Karpas-422 (cell line): ENCODE measurements at places on chromosomes 12 and 14.
A peak's percentile ranks its signal among the peaks of the same experiment; 100 is the strongest.

DNA sequence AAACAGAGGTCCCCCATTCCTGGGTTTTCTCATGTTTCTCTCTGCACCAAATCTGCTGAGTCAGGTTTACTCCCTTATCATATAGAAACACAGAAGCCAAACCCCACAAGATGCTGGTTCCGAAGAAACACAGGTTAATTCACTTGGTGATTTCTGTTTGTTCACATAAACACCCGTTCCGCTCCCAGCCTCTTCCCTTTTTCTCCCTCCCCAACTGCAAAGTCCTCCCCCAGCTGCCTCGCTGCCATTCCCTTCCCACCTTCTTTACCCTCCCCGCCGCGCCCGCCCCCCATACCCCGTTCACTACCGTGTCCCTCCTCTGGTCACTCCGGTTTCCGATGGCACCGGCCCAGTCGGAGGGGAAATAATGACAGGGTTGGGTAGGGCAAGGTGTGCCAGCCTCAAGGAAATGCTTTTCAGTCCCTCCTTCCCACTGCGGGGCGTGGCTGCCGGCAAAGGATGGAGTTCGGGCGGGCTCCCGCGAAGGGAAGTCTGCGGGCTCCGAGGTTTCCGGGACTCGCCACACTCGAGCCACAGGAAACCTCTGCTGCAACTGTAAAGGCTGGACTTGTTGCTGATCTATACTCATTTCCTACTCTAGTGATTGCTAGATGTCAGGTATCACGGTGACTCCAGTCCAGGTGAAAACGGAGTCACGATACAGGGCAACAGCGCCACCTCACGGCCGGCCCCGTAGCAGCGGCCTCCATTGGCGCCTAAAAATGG, at the start of gene STYK1:
Gene STYK1, minus strand, starts transcription at position 394 of the 726 bp plus-strand sequence. CDS start 39,434 bp downstream, outside the sequence.
- H3K27ac ChIP-seq: no peak within 1 kb of the TSS
- H3K4me1 ChIP-seq: no peaks in the 10 kb centered on the region
- H3K4me3 ChIP-seq: no peak within 1 kb of the TSS
- no peaks in the 10 kb centered on the region for H3K36me3 ChIP-seq
- peak; percentile 69 for DNase-seq

GRCh38 chr12:95037906-95038305, 34.4 kb upstream of the NDUFA12 start:
- H3K4me1 ChIP-seq: peaks cover 2% of the 10 kb centered on the region
- H3K27ac ChIP-seq: no peak overlapping the region
- H3K27me3 ChIP-seq: no peaks in the 10 kb centered on the region
- H3K4me3 ChIP-seq: no peak overlapping the region

GRCh38 chr12:128820723-128821432, 2.9 kb downstream of the SLC15A4 start:
- H3K27ac ChIP-seq: peak overlapping the region; percentile 72
- no peaks in the 10 kb centered on the region for H3K27me3 ChIP-seq
- H3K4me1 ChIP-seq: peaks cover 78% of the 10 kb centered on the region
- no peaks in the 10 kb centered on the region for H3K36me3 ChIP-seq
- DNase-seq: peak; percentile 88
- peak overlapping the region; percentile 42; the same call in 1 of the 2 replicates for H3K4me3 ChIP-seq

- no peak overlapping the region for H3K27ac ChIP-seq
- DNase-seq: no peak
- no peaks in the 10 kb centered on the region for H3K27me3 ChIP-seq
- no peaks in the 10 kb centered on the region for H3K4me1 ChIP-seq
- H3K4me3 ChIP-seq: no peak overlapping the region
- H3K36me3 ChIP-seq: no peaks in the 10 kb centered on the region
Measured at GRCh38 chr12:52769946-52770345, 7.2 kb downstream of the KRT76 start.

DNA sequence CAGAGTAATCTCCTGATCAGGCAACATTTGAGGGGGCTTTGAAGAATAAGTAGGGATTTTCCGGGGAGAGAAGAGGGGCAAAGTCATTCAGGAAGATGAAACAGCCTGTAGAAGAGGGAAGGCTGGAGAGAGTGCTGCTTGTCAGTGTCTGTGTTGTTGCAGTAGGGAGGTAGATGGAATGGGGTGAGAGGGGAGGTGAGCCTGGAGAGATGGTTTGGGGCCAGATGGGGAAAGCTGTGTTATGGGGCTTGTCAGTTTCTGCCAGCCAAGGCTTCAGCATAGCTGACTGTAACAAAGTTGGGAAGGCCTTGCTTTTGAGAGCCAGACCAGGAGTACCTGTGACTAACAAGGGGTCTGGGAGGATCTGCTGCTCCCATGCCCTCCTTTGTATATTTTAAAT, 18.0 kb downstream of the BICD1 start:
- peaks cover 35% of the 10 kb centered on the region for H3K4me1 ChIP-seq
- H3K27ac ChIP-seq: peak overlapping the region; percentile 38; the same call in 1 of the 2 replicates
- no peak for DNase-seq
- no peaks in the 10 kb centered on the region for H3K27me3 ChIP-seq
- no peak overlapping the region for H3K4me3 ChIP-seq
- 0 out of 2 replicates have a peak, but pooled peaks cover 6% of the 10 kb centered on the region for H3K36me3 ChIP-seq

- peaks cover 3% of the 10 kb centered on the region; the same call in 1 of the 2 replicates for H3K27me3 ChIP-seq
- DNase-seq: no peak
- H3K4me3 ChIP-seq: no peak overlapping the region
- no peaks in the 10 kb centered on the region for H3K36me3 ChIP-seq
- H3K27ac ChIP-seq: no peak overlapping the region
Measured at GRCh38 chr14:53545217-53545616, 392.1 kb upstream of the DDHD1 start.

- H3K4me3 ChIP-seq: no peak overlapping the region
- H3K4me1 ChIP-seq: no peaks in the 10 kb centered on the region
- no peaks in the 10 kb centered on the region for H3K27me3 ChIP-seq
- no peaks in the 10 kb centered on the region for H3K36me3 ChIP-seq
- no peak for DNase-seq
Measured at GRCh38 chr12:82529101-82529500, 157.6 kb upstream of the TMTC2 start.

- H3K27me3 ChIP-seq: no peaks in the 10 kb centered on the region
- H3K36me3 ChIP-seq: no peaks in the 10 kb centered on the region
- no peak for DNase-seq
- no peak overlapping the region for H3K4me3 ChIP-seq
- H3K4me1 ChIP-seq: no peaks in the 10 kb centered on the region
Measured at GRCh38 chr12:32501835-32502333, 102.5 kb downstream of the FGD4 start.

- no peak overlapping the region for H3K27ac ChIP-seq
- peaks cover under 1% of the 10 kb centered on the region; the same call in 1 of the 2 replicates for H3K4me1 ChIP-seq
- no peaks in the 10 kb centered on the region for H3K27me3 ChIP-seq
- no peak overlapping the region for H3K4me3 ChIP-seq
- H3K36me3 ChIP-seq: 0 out of 2 replicates have a peak, but pooled peaks cover 7% of the 10 kb centered on the region
- no peak for DNase-seq
Measured at GRCh38 chr14:52481864-52482263, 70.4 kb downstream of the TXNDC16 start.

DNA sequence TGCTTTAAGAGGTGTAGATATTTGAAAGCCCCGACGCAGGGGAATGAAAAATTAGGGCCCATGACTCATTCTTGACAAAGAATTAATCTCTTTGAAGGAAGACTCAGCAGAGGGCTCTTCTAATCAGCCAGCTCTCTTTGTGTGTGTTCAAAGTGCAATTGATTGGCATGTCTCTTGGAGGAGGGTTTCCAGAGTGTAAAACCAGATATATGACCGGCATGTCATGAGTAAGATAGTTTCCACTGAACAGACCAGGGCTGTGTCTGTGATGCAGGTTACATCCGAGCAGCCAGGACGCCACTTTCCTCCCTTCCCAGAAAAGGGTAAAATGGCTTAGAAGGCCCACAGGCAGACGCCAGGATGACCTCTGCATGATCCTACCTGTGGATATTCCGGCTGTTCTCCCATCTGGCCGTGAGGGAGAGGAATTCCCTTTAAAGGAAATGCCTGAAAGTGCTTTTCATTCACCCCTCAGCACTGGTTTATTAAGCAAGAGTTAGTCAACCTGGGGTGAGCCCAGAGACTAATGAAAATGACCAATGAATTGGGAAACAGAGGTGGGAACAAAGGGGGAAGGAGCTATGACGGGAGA, 7.2 kb upstream of the KRT75 start:
- H3K4me3 ChIP-seq: no peak overlapping the region
- H3K27me3 ChIP-seq: no peaks in the 10 kb centered on the region
- no peaks in the 10 kb centered on the region for H3K36me3 ChIP-seq
- H3K27ac ChIP-seq: no peak overlapping the region

- 0 out of 2 replicates have a peak, but pooled peaks cover 4% of the 10 kb centered on the region for H3K27me3 ChIP-seq
- H3K4me3 ChIP-seq: no peak overlapping the region
- DNase-seq: no peak
Measured at GRCh38 chr14:81765651-81766275, 232.1 kb upstream of the SEL1L start.

- peak; percentile 61 for DNase-seq
- H3K27ac ChIP-seq: no peak within 1 kb of the TSS
- peak within 1 kb of the TSS; percentile 47; the same call in 1 of the 2 replicates for H3K4me3 ChIP-seq
- no peaks in the 10 kb centered on the region for H3K27me3 ChIP-seq
- H3K36me3 ChIP-seq: no peaks in the 10 kb centered on the region
Measured at GRCh38 chr12:123533672-123534643, at the start of gene RILPL1. TSS of gene RILPL1 (minus strand) at chr12:123533719. CDS start at chr12:123533482, 237 bp downstream.

DNA sequence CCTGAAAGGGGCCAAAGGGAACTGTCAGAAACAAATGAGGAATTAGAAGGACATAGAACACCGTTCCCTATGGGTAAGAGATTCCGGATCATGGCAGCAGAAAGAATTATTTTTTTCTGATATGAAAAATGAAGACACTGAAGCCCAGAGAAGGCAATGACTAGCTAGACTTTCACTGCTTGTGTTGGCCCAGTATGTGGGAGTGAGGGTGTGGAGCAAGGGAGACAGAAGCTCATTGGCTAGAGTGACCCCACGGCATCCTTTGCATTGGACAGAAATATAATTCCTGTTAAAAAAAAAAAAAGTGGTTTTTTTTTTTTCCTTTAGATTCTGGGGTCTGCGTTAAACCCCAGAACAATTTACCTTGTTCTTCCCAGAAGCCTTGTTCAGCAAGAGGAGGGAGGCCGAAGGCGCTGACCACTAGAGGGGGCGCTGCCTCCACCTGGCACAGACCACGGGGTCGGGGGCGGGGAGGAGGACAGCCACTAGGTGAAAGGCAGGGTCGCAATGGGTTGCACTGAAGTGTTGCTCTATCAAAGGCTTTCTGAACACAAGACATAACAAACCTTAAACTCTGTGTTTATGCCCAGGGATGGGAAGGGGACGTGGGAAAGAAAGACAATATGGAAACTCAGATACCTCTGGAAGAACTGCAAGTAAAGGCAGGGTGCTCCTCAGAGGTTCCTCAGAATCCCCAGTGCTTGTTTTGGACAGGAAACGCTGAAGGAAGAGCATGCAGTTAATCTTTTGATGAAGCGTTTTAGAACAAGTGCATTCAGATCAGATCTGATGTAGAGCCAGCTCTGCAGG, 156.8 kb downstream of the KCNA5 start:
- H3K36me3 ChIP-seq: no peaks in the 10 kb centered on the region
- H3K4me3 ChIP-seq: no peak overlapping the region
- no peaks in the 10 kb centered on the region for H3K4me1 ChIP-seq
- H3K27ac ChIP-seq: no peak overlapping the region

- H3K4me1 ChIP-seq: peaks cover 50% of the 10 kb centered on the region
- peak; percentile 68 for DNase-seq
- H3K36me3 ChIP-seq: peaks cover 5% of the 10 kb centered on the region; the same call in 1 of the 2 replicates
- no peak overlapping the region; the same call in 1 of the 2 replicates for H3K27ac ChIP-seq
Measured at GRCh38 chr14:102320033-102320660, 601 bp downstream of the ZNF839 start.

DNA sequence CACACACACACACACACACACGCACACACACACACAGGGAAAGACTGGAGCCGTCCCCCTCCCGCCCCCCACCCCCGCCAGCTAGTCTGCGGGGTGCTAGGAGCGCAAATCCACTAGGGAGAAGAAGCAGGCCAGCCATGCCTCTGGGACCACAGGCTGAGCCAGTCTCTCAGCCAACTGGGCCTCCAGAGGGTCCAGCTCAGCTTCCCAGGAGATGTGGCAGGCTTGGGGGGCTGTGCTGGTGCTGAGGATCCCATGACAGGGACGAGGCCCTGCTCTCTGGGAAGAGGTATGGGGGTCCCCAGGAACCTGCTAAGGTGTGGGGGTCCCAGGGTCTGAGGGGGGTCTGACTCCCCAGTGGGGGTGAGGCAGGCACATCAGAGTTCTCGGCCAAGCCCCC, 133.5 kb downstream of the NCOR2 start:
- DNase-seq: no peak
- H3K4me1 ChIP-seq: no peaks in the 10 kb centered on the region
- H3K4me3 ChIP-seq: no peak overlapping the region
- H3K27ac ChIP-seq: no peak overlapping the region

DNA sequence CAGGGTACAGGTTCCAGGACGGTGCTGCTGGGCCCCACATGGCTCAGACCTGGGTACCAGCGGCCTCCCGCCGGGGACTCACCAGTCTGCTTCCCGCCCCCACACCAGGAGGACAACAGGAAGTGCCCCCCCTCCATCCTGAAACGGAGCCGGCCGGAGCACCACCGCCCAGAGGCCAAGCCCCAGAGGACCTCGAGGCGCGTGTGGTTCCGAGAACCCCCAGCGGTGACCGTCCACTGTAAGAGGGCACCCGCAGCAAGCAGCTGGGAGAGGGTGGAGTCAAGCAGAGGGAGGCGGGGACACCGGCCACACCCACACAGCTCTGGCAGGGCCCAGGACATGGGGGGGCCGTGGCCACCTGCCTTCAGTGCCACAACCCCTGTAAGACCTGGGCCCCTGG, 8.1 kb downstream of the C14orf180 start:
- H3K4me3 ChIP-seq: no peak overlapping the region
- DNase-seq: no peak
- H3K36me3 ChIP-seq: no peaks in the 10 kb centered on the region
- H3K27me3 ChIP-seq: no peaks in the 10 kb centered on the region
- no peak overlapping the region for H3K27ac ChIP-seq

- H3K36me3 ChIP-seq: no peaks in the 10 kb centered on the region
- H3K27me3 ChIP-seq: no peaks in the 10 kb centered on the region
- H3K4me1 ChIP-seq: no peaks in the 10 kb centered on the region
- H3K4me3 ChIP-seq: no peak overlapping the region
Measured at GRCh38 chr14:65840786-65841185, 428.3 kb downstream of the FUT8 start.

- no peaks in the 10 kb centered on the region for H3K27me3 ChIP-seq
- no peak overlapping the region for H3K27ac ChIP-seq
- H3K36me3 ChIP-seq: no peaks in the 10 kb centered on the region
- DNase-seq: no peak
- H3K4me3 ChIP-seq: no peak overlapping the region
- H3K4me1 ChIP-seq: no peaks in the 10 kb centered on the region
Measured at GRCh38 chr12:103269946-103270345, 225.8 kb downstream of the C12orf42 start.

DNA sequence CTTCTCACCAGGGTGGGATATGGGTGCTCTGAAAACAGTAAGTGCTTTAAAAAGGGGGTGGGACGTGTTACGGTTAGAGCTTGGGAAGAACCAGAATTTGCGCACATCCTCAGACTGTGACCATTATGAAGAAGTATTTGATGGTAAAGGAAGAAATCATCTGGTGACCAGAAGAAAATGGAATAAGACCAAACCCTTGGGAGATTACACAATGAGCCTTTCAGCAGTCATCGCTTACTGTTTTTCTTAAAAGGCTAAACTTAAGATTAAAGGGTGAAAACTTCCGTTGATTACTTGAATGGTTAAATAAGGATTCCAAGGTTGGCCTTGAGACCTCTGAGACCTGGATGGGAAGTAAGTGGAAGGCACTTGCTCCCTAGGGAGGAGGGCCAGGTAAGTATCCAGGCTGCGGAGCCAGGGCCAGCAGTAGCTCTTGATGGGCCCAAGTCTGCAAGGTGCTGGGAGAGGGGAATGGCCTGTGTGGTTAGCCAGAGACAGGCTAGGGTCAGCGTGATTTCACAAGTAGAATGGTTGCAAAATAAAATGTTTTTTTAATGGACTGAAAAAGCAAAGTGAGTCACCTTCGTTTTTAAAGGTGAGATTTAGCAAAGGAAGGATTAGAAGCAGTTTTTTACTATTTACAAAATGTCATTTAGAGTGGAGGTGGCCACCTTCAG, 13.0 kb upstream of the ISM2 start:
- H3K4me1 ChIP-seq: no peaks in the 10 kb centered on the region
- H3K36me3 ChIP-seq: peaks cover 51% of the 10 kb centered on the region
- DNase-seq: no peak
- no peak overlapping the region for H3K27ac ChIP-seq
- no peak overlapping the region for H3K4me3 ChIP-seq
